ENCODE measurements at places on chromosomes 2 and 18. TPM values are rescaled to one million over a fixed set of nuclear protein-coding genes. Genes with fewer than 3 reads are reported as not detected.

Gene CLIP4
- 51.5 TPM for total RNA-seq

Gene ALLC
- total RNA-seq = not detected

Gene SRD5A2
- total RNA-seq = not detected

Gene ASPRV1
- 2.8 TPM for total RNA-seq

Gene PLEK
- 3.0 TPM for total RNA-seq

Gene CIB4
- total RNA-seq = not detected
